ENCODE measurements at places on chromosomes 2 and 18. TPM values are rescaled to one million over a fixed set of nuclear protein-coding genes. Genes with fewer than 3 reads are reported as not detected.

DNA sequence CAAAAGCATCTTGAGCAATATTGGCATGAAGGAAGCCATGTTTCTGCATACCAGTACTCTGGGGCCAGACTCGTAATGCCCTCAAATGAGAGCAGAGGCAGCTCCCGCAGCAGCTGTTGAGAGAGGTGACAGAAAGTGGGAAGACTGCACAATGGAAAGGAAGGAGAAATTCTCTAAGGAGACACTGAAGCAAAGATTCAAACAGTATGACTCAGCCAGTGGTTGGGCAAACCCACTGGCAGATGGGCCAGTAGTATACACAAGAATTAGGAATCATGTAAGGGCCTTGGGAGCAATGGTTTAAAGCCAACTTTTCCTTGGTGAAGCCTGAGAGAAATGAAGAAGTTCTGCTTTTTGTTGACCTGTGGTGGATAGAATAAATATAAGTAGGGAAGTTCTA, 2092.7 kb upstream of the PIK3C3 start:
- DNase-seq: no peak

GRCh38 chr2:17878281-17879136, at the start of gene KCNS3:
Gene KCNS3 (plus strand): TSS chr2:17878667. CDS start chr2:17931009, 52,342 bp downstream.
- peak; percentile 60 for DNase-seq

DNA sequence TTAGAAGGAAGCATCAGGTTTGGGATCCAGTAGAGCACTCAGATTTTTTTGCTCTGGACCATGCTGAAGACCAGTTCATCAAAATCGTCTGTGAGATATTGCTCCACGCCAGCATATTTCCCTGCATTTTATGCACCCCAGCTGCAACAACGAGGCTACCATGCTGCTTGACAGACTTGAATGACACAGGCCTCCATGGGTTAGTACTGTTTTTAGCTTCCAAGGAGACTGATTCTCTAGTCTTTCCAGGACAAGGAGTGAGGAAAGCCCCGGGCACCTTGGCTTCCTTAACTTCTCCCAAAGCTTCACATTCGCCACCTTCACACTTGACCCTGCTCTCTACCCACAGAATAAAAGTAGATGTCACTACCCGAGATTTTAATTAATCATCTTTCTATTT, 17.5 kb downstream of the BOD1L2 start:
- no peak for DNase-seq

- no peak for DNase-seq
Measured at GRCh38 chr2:231170055-231170454, 28.4 kb upstream of the ARMC9 start.

- peak; percentile 20 for DNase-seq
Measured at GRCh38 chr2:226398580-226398979, 401.0 kb downstream of the IRS1 start.

GRCh38 chr2:229407170-229407569, 136.1 kb upstream of the PID1 start:
- peak; percentile 47 for DNase-seq

GRCh38 chr2:196989496-196989895, 63.0 kb upstream of the PGAP1 start:
- no peak for DNase-seq

GRCh38 chr2:54454548-54455130, 1.5 kb upstream of the SPTBN1 start:
- no peak for DNase-seq

GRCh38 chr2:111924617-111925107, 26.3 kb downstream of the MERTK start:
- DNase-seq: no peak

GRCh38 chr2:117958186-117958585, 55.7 kb downstream of the CCDC93 start:
- DNase-seq: no peak

- DNase-seq: peak; percentile 55
Measured at GRCh38 chr2:25276569-25277465, 64.9 kb downstream of the DNMT3A start.

- DNase-seq: peak; percentile 60
Measured at GRCh38 chr2:169928463-169928864, 101.2 kb downstream of the UBR3 start.

- DNase-seq: no peak
Measured at GRCh38 chr18:3919396-3920061, 469.6 kb downstream of the TGIF1 start.

GRCh38 chr2:165698444-165698884, 95.6 kb downstream of the GALNT3 start:
- DNase-seq: peak; percentile 41

- no peak for DNase-seq
Measured at GRCh38 chr18:45106331-45106774, 425.7 kb downstream of the SETBP1 start.

GRCh38 chr2:11764359-11764758, 17.9 kb downstream of the LPIN1 start:
- peak; percentile 61 for DNase-seq

DNA sequence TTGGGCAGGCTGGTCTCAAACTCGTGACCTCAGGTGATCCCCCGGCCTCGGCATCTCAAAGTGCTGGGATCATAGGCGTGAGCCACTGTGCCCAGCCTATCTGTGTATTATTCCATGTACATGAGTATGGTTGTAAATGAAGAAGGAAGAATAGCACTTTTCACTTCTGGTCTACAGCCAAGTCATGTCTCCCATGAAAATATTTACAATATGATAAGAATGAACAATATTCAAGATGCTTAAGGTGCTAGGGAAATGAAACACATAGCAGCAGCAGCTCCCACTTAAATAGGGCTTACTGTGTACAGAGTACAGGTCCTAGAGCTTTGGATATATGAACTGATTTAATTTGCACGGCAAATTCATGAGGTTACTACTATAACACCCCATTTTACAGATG, 70.3 kb upstream of the COL5A2 start:
- peak; percentile 42 for DNase-seq

DNA sequence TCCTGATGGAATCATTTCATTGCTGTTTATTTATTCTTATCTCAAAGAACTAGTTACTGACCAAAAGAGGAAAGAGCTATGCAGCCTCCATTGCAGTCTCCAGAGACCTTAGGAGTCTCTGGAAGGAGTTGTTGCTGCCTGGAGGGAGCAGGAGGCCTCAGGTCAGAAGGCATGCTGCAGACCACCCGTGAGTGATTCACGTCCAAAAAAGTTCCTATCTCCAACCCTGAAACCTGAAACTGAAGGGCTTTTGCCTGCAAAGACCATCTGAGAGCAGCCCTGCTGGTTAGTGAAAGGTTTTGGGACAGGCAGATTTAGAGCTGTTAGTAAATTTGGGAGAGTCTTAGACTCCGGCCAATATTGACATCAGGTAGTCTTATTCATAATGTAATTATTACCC, 29.1 kb downstream of the SLC25A52 start:
- DNase-seq: no peak

DNA sequence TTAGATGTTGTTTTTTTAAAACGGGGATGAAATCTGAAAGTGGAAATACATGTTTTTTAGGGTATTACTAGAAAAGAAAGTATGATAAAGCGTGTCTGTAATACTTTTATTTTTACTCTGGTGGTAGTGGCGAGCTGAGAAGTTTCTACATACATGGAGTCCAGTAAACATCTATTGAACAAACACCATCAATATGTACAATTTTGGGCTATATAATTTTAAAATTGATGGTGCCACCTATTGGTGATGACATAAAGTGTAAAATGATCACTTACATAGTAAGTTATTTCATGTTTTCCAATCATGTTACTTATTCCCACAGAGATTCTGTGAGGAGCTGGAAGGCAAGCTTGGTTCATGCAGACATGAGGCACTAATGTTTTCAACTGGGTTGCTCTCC, 31.5 kb upstream of the NFE2L2 start:
- peak; percentile 48 for DNase-seq

DNA sequence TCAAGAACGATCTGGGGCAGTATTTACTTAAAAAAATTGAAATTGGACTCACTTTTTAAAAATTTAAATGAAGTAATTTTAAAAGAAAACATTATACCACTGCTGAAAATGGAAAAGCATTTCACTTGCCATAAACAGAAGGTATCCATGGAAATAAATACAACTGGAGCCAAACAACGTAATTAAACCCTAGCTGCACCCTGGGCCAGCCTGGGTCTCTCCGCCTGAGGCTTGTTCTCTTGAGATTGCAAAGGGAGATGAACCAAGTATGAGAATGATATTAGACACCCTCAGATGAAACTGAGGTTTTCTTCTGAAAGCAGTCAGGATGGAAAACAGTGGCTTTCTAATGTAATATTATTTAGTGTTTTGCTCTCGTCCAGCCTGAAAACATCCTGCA, 264.4 kb downstream of the KCNE4 start:
- DNase-seq: no peak

DNA sequence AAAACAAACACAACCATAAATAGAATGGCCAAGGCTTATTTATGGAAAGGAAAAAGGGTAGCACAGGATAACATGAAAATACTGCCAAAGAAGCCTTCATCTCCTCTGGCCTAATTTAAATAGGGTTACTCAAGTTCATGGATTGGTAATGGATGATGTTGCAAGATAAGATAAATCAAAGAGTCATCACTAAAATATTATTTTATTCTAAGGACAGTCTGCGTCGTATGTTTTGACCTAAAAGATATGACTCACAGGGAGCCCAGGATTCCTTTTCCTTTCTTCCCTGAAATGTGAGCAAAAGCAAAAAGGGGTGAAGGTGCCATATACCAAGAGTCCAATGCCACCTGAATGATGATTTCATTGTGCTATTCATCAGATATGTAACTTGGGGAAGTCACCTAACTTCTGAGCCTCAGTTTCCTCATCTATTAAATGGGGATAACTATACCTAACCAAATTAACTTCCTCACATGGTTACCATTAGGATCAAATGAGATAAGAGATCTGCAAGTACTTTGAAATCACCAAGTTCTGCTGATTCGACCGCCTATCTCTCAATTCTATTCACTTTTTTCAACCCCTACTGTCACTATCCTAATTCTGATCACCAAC, 137.7 kb downstream of the THADA start:
- DNase-seq: no peak

DNA sequence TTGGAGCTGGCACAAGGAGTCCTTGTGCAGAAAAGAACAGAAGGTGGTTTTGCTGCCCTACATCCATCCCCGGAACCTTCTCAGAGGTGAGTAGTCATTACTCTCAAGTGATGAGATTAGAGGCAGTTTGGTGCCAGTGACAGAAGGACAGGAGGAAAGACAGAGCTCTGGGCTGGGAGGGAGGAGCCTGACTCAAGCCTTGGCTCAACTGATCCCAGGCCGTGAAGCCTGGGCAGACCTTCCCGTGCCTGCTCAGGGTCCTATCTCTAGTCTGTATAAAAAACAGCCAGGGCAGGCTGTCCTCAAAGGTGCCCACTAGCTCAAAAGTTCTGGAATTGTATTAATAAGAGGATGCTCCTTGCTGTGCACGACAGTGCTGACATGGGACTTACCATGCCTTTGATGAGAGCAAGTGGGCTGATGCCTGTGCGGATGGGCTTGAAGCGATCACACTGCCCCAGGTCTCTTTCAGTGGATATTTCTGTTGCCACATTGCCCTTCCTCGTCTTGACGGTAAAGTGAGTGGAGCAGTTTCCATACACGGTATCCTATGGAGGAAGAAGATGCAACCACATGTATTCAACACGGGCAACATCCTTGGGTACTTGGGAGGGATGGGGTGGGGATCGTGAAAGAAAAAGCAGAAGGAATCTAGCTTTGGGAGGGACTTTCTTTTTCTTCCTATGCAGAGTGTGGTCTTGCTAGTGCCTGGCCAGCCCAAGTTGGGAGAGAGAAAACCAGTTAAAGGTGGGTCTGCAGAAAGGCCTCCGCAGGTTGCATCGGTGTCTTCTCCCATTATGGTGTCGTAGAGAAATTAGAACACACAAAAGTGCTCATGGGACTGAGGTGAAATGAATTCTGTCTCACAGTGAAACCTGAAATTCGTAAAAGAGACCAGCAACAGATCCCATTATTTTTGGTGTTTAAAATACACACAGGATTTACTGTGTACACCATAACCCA, 6.9 kb downstream of the APOB start:
- DNase-seq: no peak

DNA sequence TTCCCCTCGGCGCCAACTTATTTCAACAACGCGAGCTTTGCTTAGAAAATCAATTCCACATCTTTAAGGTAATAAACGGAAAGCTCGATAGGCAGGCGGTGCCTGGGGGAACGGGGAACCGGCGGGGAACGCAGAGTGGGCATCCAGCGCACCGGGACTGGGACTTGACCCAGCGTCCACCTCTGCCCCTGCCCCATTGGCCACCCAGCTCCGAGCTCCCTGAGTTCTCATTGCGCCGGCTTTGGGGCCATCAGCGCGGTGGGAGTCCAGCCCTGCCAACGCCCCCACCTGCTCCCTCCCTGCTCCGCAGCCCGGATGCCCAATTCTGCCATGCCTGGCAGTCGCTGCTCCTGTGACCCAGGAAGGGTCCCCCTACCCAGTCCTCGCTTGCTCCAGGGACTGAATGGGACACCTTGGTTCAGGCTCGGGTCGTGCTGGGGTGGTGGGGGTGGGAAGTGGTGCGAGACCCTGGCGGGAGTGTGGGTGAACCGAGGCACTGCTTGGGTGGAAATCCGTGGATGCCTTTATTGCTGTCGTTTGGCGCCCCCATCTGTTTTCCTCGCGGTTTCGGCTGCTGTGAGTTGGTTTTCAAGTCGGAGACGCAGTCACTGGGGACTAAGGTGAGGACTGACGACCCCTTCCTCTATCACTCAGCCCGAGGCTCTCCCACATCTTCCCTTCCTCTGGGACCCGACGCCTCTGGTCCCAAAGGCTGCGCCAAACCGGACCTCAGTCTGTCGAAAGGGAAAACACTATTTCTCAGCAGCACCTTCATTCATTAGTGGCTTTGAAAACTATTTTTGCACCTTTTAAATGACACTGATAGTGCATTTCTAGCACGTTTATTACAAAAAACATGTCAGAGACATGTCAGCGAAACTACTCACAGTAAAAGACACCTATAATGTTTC, 2.4 kb upstream of the EVX2 start:
- DNase-seq: peak; percentile 32

DNA sequence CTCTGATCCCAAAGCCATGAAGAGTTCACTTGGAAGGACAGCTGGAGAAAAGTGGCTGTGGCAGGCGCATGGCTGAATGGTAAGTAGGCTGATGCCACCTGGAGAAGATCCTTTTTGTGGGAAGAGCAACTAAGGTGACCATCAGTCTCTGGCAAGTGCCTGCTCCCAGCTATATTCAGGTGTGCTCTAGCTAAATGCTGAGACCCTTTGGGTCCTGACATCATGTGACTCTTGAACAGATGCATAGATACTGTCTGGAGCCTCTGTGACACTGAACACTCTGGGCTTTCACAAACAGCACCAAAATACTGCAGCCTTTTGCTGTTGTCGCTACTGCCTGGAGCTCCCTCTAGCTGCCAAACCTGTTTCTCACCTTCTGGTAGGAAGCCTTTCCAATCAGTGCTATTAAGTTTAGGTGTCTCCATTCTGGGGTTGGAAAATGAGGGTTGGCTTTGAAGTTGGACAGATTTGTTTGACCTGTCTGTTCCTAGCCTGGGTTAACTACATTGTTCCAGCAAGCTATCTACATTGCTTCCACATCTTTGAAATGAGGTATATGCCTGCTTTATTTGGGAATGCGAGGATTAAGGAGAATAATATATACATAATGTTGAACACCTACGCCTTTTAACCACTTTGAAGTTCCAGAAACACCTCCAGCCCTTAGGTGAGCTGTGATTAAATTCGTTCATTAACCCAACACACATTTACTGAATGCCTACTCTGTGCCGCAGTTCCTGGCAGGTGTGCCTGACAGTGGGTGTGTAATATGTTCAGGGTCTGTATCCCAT, 3.1 kb downstream of the EGR4 start:
- no peak for DNase-seq

Gene KIF5C
- 4.3 TPM for total RNA-seq

Gene EVA1A
- not detected for total RNA-seq

Gene ST8SIA3
- 0.55 TPM for total RNA-seq

Gene SH3BP4
- total RNA-seq: 54.0 TPM

Gene EVX2
- total RNA-seq: not detected

Gene ADGRF3
- total RNA-seq: not detected

Gene CNRIP1
- total RNA-seq: 107 TPM

Gene MGAT4A
- 81.1 TPM for total RNA-seq

All from stomach (tissue), 19 donors.